ENCODE measurements at places on chromosomes 13 and 19.

GRCh38 chr13:43375797-43376465, 352.5 kb downstream of the DNAJC15 start:
- no peak for DNase-seq

DNA sequence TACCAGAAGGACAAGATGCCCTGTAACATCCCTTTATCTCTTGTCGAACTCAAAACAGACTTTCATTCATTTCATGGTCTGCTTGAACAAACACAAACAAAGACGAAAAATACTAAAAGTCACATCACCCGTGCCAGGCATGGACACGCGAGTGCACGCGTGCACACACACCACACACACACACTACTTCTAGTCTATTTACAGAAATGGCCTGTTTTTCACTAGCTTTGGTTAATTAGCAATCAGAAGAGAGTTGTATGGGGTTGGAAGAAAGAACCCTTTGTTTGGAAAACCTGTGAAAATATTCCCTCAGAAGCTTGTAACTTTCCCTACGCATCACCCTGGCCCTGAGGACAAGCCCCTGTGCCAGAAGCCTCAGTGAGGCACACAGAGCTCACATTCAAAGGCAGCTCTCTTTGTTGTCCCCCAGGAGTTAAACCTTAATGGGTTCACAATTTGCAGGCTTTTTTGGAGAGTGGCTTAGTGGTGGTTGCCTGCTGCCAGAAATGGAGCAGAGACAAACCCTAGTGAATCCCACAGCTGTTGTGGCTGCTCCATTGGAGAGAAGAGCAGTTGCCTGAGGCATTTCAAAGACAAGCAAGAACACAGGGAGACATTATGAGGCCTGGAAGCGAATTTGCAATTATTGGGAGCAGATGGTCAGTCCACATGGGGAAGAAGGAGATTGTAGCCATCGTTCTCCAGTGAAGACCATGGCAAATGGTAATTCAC, 55.9 kb downstream of the STARD13 start:
- DNase-seq: no peak

- no peak for DNase-seq
These were observed 10.7 kb downstream of the HDGFL2 start for GRCh38 chr19:4482721-4483364.

DNA sequence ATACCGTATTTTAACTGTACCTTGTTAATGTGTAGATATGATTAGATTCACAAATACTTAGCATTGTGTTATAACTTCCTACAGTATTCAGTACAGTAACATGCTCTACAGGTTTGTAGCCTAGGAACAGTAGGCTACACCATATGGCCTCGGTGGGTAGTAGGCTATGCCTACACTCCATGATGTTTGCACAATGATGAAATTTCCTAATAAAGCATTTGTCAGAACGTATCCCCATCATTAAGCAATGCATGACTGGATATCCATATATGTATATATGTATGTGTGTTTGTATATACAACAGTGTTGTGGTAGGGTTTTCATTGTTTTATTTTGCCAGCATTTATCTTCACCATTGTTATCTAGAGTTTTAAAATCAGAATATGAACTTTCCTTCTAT, 119.4 kb downstream of the SLC7A1 start:
- DNase-seq: no peak

- DNase-seq: no peak
These were observed 9.8 kb downstream of the KBTBD6 start for GRCh38 chr13:41122838-41123237.

- no peak for DNase-seq
These were observed 9.1 kb upstream of the LHFPL6 start for GRCh38 chr13:39612023-39612637.

DNA sequence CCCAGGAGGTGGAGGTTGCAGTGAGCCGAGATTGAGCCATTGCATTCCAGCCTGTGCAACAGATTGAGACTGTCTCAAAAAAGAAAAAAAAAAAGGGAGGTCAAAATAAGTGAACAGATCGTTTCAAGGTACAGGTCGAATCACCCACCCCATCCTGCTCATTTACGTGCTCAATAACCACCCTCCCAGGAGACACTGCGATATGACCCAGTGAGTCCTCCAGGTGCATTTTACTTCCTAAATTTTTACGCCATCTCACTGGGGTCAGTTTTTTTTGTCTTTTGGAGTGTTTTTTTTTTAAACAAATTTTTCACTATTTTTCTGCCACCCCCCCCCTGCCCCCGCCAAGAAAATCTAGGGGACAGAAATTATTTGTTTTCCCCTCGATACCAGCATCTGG, 68.1 kb downstream of the ZNF486 start:
- DNase-seq: no peak

GRCh38 chr13:28014301-28014700, 25.8 kb upstream of the URAD start:
- no peak for DNase-seq

GRCh38 chr13:49213997-49214916, 5.9 kb upstream of the MLNR start:
- DNase-seq: no peak

DNA sequence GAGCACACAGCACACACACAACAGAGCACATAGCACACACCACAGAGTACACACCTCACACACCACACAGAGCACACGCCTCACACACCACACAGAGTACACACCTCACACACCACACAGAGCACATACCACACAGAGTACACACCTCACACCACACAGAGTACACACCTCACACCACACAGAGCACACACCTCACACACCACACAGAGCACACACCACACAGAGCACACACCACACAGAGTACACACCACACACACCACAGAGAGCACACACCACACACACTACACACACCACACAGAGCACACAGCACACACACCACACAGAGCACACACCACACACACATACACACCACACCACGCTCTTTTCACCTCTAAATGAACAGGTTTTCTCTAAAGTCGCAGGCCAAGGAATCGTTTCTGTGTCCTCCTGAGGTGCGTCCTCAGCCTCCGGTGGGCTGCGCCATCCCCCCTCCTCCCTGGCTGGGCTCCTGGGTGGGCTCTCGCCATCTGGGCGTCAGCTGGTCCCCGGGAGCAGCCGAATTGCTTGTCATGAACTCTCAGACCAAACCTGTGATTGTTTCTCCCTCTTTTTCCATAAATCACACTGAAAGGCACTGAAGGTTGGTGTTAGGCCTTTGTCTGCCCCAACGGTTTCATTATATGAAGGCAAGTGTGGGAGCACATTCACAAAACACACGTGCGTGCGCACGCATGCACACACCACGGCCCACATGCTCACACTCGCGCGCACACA, 37.4 kb downstream of the TMEM255B start:
- no peak for DNase-seq

- DNase-seq: no peak
These were observed 17.5 kb downstream of the ATP7B start for GRCh38 chr13:51993713-51994112.

- no peak for DNase-seq
These were observed 41.3 kb downstream of the IRS2 start for GRCh38 chr13:109745060-109745459.

GRCh38 chr19:29671393-29672160, 6.3 kb downstream of the PLEKHF1 start:
- peak; percentile 84 for DNase-seq

GRCh38 chr19:48340995-48341394, 15.6 kb downstream of the EMP3 start:
- no peak for DNase-seq

DNA sequence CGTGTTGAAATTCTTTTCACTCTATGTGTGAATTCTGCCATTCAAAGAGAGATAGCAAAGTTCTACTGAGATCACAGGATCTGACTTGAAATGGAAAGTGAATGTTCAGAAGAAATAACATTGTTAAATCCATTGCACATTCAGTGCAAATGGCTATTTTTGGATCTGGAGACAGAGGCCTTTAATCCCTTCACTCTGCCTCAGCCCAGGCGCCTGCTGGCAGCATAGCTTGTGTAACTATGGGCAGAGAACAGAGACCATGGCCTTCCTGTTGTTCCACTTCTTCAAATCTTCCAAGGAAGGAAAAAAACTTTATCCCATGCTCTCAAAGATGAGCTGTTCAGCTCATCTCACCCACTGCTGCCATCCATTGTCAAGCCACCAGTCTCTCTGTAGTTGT, 265.4 kb downstream of the LMO7 start:
- DNase-seq: no peak

- DNase-seq: no peak
These were observed 5.5 kb downstream of the RAB11B start for GRCh38 chr19:8395621-8396082.

DNA sequence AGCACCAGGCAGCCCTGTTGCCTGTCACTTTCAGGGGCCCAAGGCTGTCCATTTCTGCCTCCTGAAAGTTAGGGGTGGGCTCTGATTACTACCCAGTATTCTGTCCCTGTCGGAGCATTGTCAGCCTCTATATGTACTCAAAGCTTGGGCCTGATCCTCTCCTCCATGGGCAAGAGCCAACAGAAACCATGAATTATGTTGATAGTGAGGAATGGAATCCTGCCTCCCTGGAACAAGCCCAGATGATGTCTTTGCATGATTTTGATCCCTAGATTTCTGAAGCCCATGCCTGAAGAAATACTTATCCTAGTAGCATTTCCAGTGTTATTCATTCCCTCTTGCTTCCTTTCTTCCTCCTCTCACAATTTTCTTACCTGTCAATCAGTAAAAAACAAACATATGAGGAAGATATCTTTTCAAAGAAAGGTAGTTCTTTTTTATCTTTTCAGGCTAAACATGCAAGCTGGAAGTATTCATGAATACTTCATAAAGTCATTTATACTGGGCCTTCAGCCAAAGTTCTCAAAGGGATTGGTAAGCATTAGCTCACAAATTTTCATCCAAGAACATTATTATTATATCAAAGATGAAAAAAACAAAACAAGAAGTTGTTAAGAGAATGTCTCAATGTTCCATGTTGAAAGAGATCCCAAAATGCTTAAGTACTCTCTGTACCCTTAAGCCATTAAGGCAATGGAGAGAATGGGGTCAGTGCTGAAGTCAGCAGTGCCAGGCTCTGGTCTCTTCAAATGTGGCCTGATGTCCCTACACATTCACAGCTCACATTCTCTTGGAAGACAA, 171.7 kb downstream of the NHLRC3 start:
- no peak for DNase-seq

GRCh38 chr13:47408546-47409319, 511.9 kb upstream of the HTR2A start:
- no peak for DNase-seq

DNA sequence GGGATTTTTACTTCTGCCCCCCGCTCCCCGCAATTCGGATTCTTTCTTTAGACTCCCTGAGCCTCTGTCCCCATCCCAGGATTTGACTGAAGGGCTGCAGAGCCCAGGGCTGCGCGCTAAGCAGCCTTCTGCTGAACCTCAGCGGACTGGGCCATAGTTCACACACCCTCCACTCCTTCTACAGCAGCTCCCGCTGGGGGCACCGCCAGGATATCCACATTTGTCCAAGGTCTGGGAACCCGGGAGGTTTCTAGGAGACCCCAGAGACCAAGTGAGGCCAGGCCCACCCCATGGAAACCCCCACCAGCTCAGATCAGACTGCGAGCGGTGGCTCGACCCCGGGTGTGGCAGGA, 463.3 kb downstream of the ITGBL1 start:
- DNase-seq: no peak

GRCh38 chr13:110533771-110534670, 27.5 kb downstream of the RAB20 start:
- DNase-seq: no peak

DNA sequence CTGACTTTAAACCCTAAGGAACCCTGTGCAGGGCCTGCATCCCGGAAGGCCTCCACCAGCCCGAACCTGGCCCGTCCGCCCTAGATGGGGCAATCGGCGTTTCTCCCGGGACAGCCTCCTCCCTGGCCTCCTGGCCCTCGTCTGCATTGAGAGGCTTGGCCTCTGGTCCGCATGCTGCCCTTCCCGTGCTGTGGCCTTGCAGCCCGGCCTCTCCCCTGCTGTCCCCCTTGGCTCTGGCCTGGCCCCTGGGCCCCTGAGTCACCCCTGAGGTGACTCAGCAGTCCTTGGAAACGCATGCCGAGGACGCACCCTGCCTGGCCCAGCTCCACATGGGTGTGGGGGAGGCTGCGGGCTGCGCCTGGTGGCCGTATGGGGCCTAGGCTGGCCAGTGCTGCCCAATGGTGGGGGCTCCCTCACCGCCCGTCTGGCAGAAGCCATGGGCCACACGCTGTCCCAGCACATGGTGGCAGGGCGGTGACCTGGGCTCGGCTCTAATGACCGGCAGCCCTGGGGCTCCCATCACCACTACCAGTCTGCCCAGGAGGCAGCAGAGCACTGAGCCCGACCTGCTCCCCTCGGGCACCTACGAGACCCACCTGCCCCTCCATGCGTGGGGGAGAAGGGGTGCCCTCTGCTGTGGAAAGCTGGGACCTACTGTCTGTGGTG, 25.7 kb downstream of the SH3GL1 start:
- DNase-seq: no peak

DNA sequence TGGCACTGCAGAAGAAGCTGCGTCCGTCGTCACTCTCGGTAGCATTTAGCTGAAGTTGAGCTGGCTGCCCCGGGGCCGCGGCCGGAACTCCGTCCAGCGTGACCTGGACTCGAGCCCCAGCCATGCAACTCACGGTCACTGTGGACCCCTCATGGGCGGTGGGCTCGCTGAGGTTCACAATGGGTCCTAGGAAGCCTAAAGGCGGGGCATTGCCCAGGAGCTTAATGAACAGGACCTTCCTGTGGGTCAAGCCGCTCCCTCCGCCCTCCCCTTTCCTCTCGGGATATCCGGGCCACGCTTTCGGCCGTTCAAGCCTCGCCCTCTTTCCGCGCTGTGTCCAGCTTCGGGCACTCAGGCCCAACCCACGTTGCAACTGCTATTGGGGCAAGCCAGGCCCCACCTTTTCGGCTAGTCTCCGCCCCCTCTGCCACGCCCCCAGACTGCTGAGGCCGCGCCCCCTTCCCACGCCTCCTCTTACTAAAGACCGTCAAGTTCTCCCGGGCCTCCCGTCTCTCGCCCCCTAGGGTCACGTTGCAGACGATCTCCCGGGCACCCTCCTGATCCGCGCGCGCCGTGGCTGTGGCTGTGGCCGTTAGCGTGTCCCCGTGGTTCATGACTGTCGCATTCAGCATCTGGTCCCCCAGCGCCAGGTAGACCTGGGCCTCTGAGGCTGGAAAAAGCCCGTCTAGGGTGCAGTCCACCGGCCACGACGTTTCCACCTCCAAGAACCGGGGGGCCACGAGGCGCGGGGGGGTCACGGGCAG, 1.4 kb upstream of the RAVER1 start:
- no peak for DNase-seq

DNA sequence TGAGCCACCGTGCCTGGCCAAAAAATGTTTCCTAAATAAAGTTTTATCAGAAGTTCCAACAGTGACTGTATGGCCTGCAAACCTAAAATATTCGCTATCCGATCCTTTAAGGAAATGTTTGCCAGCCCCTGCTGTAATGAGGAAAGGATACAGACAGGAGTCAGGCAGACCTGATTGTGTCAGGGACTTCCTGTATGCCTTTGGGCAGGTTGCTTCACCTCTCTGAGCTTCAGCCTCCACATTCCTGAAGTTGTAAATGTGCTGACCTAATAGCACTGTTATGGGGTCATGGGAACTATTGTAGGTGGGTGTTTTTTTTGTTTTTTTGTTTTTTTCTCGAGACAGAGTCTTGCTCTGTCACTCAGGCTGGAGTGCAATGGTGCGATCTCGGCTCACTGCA, 6.2 kb downstream of the ABHD8 start:
- DNase-seq: no peak
